ENCODE measurements at places on chromosomes 11 and 22. TPM values are rescaled to one million over a fixed set of nuclear protein-coding genes. Genes with fewer than 3 reads are reported as not detected.
A peak's percentile ranks its signal among the peaks of the same experiment; 100 is the strongest.

DNA sequence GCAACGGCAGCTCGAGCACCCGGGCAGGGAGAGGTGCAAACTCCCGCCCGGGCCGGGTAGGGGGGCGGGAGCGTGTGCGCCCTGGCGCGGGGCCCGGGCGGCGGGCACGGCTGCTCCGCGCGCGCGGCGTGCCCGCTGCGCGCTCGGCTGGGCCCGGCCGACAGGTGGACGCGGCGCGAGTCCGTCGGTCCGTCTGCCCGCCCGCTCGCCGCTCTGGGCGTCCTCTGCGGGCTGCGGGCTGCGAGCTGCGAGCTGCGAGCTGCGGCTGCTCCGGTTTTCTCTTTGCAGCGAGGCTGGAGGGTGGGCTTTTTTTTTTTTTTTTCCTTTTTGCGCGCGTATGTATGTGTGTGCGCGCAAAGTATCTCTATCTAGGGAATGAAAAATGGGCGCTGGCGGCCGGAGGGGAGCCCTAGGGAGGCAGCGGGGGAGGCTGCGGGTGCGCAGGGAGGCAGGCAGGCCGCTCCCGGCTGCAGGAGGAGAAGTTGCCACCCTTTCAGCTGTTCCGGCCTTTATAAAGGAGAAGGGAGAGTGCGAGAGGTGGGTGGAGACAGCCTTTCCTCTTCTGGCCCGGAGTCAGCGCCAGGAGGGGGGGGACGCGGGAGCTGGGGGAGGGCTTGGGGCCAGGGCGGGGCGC is at the start of gene PDGFB:
TSS of gene PDGFB (minus strand) at position 487 of the 634 bp plus-strand sequence. CDS start 1,019 bp downstream, outside the sequence.
- H3K27ac ChIP-seq: peak within 1 kb of the TSS; percentile 77
- no peaks in the 10 kb centered on the region for H3K36me3 ChIP-seq
- DNase-seq: no peak
- peak within 1 kb of the TSS; percentile 61 for H3K4me3 ChIP-seq

DNA sequence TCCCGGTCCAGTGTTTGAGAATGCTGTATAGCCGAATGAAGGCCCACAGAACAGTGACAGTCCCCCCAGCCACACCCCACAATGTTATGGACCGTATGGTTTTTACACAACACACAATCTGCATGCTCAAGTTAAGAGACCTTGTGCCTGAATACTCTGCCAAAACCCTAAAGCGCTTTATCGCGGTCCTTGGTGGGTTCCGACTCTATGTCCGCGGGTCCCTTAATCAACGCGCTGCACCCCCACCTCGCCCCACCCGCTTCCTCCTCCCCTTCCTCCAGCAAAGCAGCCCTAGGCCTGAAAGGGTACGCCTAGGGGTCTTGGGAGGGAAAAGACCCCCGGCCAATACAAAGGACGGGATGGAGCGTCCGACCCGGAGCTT is 442 bp downstream of the COPB1 start:
- peak overlapping the region; percentile 68 for H3K4me3 ChIP-seq
- peaks cover 2% of the 10 kb centered on the region for H3K36me3 ChIP-seq
- H3K27me3 ChIP-seq: no peaks in the 10 kb centered on the region

DNA sequence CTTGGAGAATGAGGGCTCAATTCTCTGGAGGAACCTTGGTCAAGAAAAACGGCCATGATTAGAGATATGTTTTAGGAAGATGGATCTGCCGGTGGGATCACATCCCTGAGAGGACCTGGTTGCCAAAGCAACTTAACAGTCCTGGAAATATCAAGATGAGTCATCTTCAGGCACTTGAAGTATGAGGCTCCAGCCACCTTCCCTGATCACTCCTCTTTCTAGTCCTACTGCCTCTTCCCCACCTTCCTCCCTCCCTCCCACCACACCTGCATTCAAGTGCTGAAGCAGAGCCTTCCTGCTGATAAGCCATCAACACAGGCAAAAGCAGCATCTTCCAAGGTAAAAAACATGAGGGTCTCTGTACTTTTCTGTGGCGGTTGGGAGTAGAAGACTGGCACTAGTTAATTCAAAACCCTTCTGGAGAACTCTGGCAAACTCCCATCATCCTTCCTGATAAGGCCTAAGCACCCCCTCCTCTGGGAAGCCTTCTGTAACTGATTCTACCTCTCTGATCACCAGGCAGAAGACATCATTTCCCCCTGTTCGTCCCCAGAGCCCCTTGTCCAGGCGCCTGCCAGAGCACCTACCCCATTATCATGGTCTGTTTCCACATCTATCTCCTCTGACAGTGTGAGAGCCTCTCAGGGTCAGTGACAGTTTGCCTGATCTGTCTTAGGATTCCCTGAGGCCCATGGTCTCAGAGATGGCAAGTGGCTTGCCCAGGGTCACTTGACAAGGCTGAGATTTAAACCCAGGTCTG is 79.8 kb downstream of the CLPB start:
- no peak overlapping the region for H3K27ac ChIP-seq
- DNase-seq: no peak
- no peaks in the 10 kb centered on the region for H3K27me3 ChIP-seq
- no peak overlapping the region for H3K4me3 ChIP-seq
- peaks cover 12% of the 10 kb centered on the region for H3K4me1 ChIP-seq

APLNR gene
- 3.0 TPM for polyA plus RNA-seq

- H3K27me3 ChIP-seq: no peaks in the 10 kb centered on the region
- peak overlapping the region; percentile 92 for H3K4me3 ChIP-seq
- H3K36me3 ChIP-seq: no peaks in the 10 kb centered on the region
- H3K4me1 ChIP-seq: peaks cover 35% of the 10 kb centered on the region
- peak overlapping the region; percentile 77 for H3K27ac ChIP-seq
- DNase-seq: peak; percentile 91
These were observed 557 bp downstream of the PACSIN2 start for GRCh38 chr22:43014316-43014868.

GRCh38 chr11:16311831-16312230 is 44.5 kb downstream of the SOX6 start:
- DNase-seq: no peak
- no peak overlapping the region for H3K27ac ChIP-seq

GRCh38 chr11:121763526-121763925 is 310.8 kb upstream of the SORL1-AS1 start:
- H3K27ac ChIP-seq: no peak overlapping the region
- no peak for DNase-seq
- no peak overlapping the region for H3K4me3 ChIP-seq
- peaks cover 7% of the 10 kb centered on the region for H3K4me1 ChIP-seq
- H3K36me3 ChIP-seq: no peaks in the 10 kb centered on the region

- H3K4me3 ChIP-seq: no peak overlapping the region
- DNase-seq: no peak
- H3K4me1 ChIP-seq: peaks cover 58% of the 10 kb centered on the region
- H3K27me3 ChIP-seq: no peaks in the 10 kb centered on the region
- peaks cover 18% of the 10 kb centered on the region for H3K36me3 ChIP-seq
These were observed 2.1 kb downstream of the TPCN2 start for GRCh38 chr11:69050592-69051380.

Data from spleen (tissue), 13 donors.